ENCODE measurements at places on chromosomes 12 and 14.

- DNase-seq, result no peak
Measured at GRCh38 chr14:70239802-70240201, 51.1 kb upstream of the SLC8A3 start.

DNA sequence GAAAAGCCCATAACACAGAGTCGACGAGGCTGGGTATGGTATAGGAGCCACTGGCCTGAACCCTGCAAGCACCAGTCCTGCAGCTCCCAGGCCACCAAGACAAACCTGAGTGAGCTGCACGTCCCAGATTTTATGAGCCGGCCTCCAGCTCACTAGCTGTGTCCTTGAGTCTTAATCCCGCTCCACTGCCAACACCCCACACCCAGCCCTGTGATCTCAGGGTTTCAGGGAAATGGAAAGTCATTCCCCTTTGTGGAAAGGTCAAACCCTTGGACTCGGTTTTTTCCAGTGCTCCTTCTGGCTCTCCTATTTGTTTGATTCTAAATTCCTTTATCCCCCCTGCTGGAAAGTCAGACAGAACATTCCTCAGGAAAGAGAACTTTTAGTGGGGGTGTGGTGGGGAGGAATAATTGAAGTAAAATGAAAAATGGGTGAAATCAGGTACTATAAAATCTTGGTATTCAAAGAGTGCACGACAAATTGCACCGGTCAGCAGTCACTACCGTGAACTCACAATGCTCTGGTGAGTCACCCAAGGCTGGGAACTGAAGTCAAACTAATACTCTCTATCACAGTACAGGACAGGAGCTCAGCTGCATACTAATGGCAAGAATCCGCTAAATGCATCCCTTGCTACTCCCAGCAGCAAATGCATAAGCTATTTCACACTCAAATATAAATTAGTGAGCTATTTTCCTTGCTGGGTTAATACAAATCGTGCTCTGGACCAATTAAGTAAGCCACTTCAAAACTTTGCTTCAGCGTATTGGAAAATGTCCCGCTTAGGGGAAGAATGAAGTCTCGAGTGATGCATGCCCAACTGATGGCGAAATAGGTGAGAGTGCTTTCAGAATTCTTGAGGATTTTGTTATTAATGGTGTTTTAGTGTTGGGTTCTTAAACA is 9.0 kb downstream of the PITPNM2 start:
- DNase-seq, result peak; percentile 73

GRCh38 chr12:117347588-117347987 is 13.8 kb downstream of the NOS1 start:
- DNase-seq, result no peak

- no peak for DNase-seq
Measured at GRCh38 chr12:79531518-79531917, 159.2 kb downstream of the PAWR start.

- DNase-seq, result no peak
Measured at GRCh38 chr14:73713206-73713802, 880 bp downstream of the PNMA1 start.

GRCh38 chr12:126537961-126538530 is 1472.8 kb downstream of the AACS start:
- no peak for DNase-seq

GRCh38 chr12:178829-179109 is 35.2 kb downstream of the SLC6A12 start:
- no peak for DNase-seq

GRCh38 chr12:130764073-130764472 is 48.0 kb upstream of the RIMBP2 start:
- DNase-seq, result no peak

DNA sequence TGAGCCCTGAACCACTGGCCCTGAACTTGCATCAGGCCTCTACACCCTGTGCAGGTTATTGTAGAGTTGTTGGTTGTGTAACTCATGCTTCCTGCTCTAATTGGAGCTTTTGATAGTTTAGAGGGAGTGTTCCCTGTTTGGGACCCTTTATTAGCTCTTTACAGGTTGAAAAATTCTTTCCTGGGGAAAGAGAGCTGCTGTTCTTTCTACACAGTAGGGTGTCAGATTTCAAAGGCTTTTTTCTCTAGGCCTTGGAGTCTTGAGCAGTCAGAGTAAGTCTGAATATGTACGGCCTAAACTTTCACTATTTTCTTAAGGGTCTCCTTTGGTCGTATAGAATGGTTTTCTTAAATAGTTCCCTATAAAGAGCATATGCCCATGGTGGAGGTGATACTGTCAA is 60.8 kb upstream of the NEDD1 start:
- DNase-seq, result no peak

DNA sequence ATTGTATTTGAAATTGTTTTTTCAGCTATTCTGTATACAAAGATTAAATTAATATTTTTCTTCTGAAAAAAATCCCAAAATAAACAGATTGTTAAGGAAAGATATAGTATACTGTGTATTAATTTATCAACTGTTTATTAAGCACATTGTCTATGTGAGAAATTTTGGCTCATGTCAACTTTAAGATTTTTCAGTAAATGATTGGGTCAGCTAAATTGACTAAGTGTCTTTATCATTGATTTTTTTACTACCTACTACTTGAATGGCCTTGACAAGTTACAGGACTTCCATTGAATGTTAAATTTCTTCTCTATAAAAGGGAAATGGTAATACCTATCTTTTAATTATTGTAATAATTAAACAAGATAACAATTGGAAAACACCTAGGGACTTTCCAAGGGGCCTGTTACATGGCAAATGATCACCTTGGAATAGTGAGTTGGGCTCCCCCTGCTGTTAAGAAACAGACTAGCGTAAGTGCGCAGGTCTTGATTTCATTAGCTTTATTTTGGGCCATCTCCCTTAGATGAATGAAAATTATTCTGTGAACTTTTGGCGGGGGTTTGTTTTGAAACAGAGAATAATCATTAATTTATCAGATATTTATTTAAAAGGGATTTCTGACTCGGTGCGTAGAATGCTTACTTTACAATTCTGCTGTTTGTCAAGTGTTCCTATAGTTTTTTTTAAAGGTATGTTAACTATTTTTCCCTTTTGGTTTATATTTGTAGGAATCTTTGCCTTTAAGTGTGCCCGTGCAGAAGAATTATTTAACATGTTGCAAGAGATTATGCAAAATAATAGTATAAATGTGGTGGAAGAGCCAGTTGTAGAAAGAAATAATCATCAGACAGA is 14.5 kb upstream of the CCT2 start:
- no peak for DNase-seq

DNA sequence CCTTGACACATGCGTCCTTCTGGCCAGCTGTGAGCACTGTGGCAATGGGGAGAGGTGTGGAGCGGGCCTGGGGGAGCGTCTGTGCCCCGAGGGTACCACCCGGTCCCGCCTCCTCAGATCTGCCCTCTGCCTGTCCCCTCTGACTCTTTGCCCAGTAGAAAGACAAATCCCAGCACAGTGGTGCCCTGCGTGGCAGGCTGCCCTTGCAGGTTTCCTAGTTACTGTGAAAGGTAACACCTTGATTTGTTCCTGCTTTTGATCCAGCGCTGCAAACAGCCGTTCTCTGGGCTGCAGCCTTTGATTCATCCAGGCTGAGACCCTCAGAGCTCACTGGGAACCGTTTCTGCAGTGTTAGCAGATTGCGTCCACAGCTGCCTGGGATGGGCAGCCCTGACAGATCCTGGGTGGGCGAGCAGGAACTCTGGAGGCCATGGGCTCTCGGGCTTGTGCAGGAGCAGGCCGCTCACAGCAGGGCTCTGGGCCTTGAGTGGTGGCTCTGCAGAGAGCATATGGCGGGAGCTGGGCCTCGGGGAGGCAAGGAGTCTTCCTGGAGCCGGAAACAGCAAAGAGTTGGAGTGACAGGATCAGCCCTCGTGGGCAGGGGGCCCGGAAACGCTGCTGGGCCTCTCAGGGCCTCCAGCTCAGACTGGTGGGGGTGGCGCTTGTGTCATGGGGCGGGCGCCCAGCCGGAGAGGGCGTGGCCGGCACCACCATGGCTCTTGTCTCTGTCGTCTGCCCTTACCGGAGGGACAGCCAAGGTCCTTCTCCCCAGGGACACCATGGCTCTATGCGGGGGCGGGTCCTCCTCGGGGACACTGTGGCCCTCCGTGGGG is 16.6 kb downstream of the FBRSL1 start:
- DNase-seq, result peak; percentile 82

DNA sequence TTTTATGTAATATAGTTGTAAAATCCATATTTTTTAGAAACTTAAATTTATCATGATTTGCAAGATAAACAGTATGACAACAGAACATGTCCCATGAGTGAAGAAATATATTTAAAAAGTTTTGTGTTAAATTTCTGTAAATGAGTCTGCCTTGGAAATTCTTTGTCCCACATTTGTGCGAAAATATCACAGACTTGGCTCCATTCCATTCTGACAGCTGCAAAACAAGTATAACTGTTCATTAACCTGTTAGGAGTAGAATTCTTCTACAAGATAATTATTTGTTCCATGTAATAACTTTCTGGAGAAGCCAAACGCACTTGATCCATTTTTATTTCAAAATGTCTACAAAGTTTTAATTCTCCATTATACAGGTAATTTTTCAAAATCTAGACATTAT is 37.9 kb downstream of the MDM1 start:
- no peak for DNase-seq
